ENCODE measurements at places on chromosomes 7 and 10.

- no peak for DNase-seq
These were observed 537.4 kb upstream of the PFKP start for GRCh38 chr10:2529945-2530344.

DNA sequence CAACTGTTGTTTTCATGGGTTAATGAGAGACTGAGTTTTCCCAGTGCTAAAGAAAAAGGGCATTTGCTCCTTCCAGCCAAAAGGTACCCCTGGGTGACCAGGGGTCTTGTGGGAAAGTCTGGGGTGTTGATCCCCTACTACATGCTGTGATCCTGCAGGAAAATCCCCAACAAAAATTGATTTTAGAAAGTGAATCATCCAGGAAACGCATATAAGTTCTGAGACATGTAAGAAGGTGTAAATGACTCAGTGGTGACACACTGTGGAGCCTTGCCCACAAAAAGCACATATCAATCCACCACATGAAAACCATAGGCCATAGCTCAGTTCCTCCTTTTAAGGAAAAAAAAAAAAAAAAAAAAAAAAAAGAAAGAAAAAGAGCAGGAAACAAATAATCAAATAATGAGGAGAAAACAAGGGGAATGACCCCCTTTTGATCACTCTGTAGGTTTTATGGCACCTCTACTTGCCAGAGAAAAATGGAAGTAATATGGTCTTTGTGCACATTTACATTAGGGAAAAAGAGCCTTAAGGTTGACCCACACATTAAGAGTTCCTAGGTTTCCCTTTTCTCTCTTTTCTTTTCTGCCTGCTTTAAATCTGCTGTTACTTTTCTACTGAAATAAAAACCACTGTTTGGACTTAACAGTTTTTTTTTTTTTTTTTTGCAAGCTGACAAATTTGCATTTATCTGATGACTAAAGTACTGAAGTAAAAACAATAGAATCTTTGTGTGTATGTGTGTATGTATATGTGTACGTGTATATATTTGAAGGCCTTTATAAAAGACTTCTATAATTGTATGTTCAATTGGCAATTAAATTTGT, 386.0 kb downstream of the KIF20B start:
- no peak for DNase-seq

- peak; percentile 32 for DNase-seq
These were observed 12.7 kb upstream of the LARP4B start for GRCh38 chr10:944034-944831.

DNA sequence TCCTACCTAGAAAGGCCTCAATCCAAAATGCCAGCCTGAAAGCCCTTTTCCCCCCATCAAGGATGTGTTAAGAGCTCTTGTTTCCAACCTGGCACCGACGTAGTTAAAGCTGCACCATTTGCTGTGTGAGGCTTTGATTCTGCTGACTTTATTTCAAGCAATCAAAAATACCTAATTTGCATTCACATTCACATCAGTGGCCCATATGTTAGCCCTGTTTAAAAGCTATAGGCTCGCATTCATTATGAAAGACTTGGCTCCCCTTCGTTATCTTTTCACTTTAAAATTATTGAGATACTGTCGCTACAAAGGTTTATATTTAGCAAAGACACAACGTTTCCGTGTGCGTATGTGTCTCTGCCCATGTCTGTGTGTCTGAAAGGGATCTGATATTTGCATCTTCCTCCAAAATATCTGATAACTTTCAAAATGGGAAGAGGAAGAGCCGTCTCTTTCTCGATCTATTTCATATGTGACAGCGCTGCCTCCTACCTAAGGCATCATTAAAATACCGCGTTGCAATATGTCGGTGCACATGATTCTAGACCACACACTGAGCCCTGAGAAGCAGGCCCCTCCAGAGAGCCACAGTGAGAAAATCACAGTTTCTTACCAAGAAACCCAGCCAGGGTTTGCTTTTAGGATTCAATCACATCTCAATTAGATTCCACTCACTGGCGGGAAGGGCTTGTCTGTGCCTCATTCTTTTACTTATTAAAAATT, 57.1 kb upstream of the ITPRID1 start:
- no peak for DNase-seq

DNA sequence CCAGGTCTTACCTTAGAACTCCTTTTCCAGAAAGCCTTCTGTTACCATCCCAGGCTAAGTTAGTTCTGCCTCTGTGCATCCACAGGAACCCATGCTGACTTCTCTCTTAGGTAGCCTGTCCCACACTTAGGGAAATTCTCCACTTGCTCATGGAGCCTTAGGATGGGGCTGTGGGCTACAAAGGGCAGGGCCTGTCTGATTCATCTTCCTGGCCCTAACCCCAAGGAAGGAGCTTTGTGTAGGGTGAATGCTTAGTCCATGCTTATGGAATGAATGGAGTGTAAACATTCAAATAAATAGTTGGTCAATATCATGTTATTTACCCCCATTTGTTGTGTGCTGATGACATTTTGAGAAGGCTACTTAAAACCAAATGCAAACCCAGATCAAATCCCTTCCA, 54.7 kb downstream of the EMX2 start:
- no peak for DNase-seq

- DNase-seq: no peak
These were observed 68.0 kb upstream of the TNS3 start for GRCh38 chr7:47649919-47650318.

GRCh38 chr7:158295966-158296797, 291.4 kb downstream of the PTPRN2 start:
- no peak for DNase-seq

GRCh38 chr7:129354428-129355157, 79.6 kb upstream of the STRIP2 start:
- no peak for DNase-seq

DNA sequence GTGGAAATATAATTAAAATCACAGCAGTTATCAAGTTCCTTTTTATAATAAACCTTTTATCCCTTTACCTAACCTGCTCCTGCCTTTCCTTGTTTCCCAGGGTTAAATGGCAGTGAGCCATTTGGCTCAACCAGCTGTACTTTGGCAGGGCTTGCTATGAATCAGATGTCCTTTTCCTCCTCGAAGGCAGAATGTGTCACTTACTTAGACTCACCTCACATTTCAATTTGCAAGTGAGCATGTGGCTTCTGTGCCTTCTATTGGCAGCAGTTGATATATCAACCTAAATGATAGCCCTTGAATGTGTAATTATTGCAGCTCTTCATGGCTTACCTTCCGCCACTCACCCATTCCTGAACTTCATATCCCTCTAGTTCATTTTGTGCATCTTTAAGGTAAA, 301.7 kb downstream of the CSTF2T start:
- DNase-seq: no peak

DNA sequence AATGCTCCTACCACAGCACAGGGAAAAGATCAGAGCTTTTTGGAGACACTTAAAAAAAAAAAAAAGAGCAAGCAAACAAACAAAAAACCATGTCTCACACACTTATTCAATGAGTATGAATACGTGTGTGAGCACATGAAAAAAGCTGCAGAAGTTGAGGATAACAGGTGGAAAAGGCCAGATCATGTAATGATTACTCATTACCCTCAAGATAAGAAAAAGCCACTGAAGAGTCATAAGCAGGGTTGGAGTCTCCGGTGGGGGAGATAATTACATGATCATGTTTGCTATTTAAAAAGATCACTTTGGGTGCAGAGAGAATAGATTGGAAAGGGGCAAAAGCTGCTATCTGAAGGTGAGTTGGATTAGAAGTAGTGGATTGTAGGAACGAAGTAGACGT, 77.0 kb downstream of the POU6F2 start:
- DNase-seq: no peak

- DNase-seq: no peak
These were observed 111.5 kb downstream of the PRPF18 start for GRCh38 chr10:13698217-13698616.

DNA sequence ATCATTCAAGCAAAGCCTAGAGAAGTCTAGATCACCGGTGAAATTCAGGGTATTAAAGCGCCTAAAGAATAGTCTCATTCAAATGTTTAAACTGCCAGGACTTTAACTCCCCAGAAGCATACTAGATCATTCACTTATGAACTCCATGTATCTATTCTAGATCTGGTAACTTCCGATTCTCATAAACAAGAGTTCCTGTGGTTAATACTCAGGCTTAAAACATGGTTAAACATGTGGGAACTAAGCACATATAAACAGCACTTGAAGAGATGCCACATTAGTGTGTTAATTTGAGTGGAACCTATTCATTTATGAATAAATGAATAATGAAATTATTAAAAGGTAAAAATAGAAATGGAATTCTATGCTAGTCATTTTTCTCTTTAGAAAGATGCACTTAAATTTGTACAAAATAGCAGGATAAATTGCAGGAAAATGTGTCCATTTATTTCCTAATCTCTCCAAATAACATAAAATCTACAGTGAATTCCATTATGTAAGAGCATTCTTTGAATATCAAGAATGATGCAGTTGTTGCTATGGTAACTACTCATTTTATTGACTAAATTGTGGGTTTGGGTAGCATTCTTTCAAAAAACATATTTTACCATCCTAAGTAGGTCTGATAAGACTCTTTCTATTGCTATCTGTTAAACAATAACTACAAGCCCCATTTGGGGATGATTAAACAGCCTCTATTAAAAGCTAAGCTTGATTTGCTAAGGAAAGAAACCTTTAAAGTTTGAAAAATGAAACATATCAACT, 147.6 kb upstream of the TMEM168 start:
- peak; percentile 55 for DNase-seq

DNA sequence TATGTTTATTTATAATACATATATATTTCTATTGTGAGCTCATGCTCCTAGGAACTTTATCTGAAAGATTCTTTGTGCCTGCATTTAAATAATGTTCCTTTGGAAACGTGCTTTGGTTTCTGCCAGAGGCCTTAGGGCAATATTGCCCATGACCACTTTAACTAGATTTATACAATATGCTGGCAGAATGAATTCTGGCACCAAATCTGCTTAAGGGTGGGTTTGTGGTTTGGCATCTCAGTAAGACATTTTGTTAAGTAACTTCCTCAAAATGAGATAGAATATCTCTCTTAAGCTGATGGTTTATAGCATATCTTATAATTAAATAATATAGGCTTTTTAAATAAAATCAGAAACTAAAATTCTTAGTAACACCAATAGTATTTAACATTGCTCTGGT, 252.9 kb downstream of the RNLS start:
- DNase-seq: no peak

DNA sequence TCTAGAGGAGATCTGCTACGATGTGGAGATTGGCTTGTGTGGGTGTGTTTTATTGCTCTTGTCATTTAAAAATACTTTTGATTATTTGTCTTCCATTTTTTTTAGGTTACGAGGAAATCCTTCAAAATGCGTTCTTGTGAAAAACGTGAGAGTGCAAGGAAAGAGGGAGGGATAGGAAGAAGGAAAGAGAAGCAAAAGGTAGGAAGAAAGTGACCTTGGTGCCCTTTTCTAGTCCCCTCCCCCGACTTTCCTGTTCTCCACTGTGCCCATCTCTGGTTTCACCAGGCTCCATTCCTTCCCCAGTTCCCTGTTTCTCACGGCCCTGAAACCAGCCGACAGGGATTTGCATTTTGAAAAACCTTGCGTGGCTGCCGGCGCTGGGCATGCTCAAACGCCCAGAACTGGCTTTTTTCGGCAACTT, 506 bp upstream of the GNAI1 start:
- no peak for DNase-seq

DNA sequence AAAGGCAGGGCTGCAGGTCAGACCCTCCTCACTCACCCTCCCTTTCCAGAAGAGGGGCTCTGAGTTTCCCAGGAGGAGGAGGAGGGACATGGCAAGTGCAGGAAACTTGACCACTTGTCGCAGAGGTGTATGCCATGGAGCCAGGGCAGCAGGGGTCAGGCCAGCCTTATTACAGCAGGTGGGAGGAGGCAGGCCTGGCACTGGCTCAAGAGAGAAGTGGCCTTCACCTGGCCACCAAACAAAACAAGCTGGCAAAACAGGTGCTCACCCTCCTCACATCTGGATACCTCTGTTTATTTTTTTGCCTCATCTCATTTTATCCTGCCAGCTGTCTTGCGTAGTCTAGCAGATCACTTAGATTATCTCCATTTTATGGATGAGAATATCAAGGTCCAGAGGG, 12.5 kb downstream of the COL13A1 start:
- no peak for DNase-seq

DNA sequence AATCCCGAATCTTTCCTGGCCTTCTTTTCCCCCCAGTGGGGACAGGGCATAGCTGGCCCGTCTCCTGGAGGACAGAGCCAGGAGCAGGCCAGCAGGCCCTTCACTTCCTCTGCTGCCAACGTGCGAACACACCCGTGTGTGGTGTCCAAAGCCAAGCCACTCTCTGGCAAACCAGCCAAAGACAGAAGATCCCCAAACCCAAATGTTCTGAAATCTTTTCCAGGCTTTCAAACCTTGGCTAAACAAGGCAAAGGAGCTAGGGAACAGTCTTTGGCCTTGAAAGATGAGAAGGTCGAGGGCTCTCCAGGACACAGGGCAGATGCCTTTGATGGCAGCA, 63.0 kb downstream of the PROSER2 start:
- DNase-seq: no peak

DNA sequence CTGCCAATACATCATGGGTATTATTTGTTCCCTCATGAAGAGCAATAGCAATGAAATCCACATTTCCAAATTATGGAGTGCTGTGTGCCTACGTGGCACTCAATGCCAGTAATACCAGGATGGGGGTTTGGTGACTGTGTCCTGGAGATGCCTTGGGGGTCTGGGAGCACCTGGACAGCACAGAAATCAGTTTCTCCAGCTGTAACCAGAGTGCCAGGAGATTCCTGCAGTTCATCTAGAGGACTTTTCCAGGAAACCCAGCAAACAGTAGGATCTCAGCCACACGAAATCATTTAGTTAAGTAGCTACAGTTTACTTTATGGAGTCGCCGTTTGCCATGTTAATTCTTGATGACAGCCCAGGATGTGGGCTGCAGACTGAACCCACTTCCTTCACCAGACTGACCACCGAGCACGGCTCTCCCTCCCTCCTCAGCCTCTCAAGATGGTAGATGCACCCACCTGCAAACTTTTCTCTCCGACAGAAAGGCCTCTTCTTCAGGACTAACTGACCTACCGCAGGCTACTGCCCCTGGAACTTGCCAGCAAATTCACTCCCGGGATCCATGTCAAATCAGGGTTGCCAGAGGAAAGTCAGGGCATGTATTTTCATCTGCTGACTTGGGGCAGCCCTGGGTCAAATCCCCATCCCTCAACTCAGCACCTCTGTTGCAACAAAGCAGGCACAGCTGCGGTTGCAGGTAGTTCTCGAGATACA, 30.3 kb downstream of the MKI67 start:
- DNase-seq: no peak

- DNase-seq: no peak
These were observed 97.6 kb downstream of the ZMIZ1 start for GRCh38 chr10:79166312-79166721.

DNA sequence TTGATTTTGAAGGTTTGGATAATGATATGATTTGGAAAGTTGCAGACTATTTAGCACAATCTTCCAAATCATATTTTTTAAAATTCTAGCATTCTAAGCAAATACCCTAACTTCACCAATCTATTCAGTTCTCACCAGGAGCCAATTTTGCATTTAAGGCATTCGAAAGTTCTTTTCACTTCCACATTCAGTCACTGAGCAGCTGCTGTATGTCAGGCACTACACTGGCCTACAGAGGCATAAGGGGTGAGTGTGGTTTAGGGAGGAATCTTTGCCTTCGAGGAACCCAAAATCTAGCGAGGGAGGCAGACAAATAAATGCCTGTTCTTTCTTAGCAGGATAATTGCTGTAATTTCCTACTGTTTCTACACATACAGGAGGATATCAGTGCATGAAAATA, 10.7 kb upstream of the UCN3 start:
- no peak for DNase-seq

Measured in AG09309 (cell line).